NCI-H774 (cell line): ENCODE measurements at places on chromosomes 3 and 15.

DNA sequence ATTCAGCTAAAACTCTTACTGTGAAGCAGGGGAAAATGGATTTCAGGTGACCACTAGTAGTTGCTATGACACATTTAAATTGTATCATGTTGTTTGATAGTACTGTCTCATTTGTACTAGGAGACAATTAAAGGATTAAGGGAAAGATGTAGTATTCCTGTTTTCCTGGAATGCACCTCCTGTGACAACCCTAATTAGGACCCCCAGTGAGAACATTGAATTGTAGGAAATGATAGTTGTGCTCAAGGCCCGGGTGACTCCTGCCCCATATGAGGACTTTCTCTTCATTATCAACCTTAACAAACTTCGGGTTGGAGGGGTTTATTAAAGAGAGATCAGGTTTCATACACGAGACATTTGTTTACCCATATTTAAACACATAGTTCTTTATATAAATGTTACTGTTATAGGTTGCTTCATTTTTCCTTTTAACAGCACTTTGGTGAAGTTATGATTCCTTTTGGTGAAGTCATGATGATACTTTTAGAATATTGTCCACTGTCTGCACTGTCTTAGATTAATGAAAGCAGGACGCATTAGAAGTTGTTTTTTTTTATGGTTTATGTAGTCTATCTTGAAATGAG, 392.6 kb upstream of the NAALADL2 start:
- no peak for DNase-seq

DNA sequence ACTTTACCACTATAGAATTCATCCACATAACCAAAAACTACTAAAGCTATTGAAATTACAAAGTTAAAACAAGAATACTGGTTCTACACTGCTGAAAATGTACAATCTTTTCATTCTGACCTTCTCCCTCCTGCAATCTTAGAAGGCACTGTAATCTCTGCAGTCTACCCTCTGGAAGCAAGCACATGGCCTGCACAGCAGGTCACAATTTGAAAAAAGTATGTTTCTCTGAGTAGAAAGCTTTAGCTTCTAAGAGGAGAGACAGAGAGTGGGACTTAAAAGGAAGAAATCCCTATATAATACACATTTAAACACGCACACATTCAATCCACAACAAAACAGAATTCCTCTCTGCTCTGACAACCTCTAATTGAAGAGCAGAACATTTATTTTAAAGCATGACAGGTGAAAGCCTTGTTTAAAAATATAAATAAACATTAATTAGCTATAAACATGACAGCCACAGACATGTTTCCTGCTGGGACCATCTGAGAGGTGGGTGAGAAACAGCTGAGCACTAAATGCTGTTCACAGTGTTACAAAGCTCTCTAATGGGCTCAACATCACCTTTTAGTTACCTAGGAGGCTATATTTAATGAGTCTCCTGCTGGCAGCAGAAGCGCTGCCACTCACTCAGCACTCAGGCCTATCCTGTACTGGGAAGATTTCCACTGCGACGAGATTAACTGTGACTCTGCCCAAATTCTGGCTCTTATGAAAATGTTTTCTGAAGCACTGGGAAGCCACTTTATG, 447.4 kb downstream of the AGBL1 start:
- peak; percentile 59 for DNase-seq

GRCh38 chr3:189491831-189492230, 139.4 kb upstream of the TP63 start:
- no peak for DNase-seq

GRCh38 chr3:153273217-153273616, 111.2 kb downstream of the RAP2B start:
- no peak for DNase-seq

DNA sequence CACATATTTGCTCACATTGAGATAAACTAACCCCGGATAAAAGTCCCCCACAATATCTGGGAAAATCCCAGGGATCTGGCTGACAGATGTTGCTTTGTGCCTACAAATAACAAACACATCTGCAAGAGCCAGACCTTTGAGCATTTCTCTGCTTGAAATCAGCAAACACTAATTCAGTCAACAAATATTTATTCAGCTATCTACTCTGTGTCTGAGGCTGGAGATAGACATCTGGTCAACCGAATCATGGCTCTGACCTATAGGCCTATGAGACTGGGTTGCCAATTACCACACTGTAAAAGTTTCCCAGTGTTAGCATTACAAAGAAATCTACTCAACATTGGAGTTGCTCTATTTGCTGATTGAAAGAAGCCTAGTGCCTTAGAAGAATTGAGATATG, 201.1 kb upstream of the CADPS start:
- DNase-seq = peak; percentile 14

DNA sequence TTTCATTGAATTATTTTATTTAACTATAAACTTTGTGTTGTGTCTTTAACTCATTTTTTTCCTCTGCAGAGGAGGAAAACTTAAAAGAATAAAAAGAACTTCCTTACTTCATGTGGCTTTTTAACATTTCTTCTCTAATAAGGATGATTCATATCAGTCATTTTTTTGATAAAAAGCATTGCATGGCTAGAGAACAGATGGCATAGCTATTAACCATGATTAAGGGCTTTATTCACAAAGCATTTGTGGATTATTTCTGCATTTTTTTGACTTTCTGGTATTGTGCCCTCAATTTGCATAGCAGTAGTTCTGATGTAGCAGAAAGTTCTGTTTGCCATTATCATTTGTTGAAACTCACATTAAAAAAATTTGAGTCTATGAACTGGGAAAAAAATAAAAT, 540.8 kb downstream of the SI start:
- no peak for DNase-seq

DNA sequence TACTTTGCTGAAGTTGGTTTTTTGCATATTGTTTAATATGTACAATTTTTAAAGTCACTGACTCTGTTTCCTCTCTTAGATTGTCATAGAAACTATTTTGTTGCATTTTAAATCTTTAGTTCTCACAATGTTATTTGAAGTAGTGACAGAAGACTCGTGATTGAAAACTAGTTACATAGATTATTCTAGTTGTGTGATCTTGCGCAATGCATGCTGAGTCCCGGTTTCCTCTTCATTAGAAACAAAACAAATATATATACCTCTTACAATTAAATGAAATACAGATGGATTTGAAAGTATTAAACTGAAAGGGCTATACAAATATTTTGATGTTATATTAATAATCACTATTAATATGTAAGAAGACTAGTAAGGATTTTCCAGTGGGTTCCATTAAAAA, 333.0 kb downstream of the LPP start:
- no peak for DNase-seq

DNA sequence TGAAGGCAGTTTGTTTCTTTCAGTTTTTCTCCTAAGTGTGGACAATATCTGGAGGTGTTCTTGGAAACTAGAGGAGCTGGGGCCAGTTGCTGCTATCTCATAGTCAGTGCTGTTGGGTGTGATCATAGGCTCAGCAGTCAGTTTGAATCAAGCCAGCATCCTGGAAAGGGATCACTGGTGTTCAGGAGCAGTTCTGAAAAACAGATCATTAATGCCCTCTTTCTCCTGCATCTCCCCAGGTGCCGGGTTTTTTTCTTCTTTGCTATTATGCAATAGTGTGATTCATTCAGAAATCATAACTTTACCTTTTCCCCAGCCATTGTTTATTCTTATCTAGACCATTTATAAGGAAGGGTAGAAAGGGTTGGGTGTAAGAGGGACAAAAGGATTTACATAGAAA, 24.0 kb downstream of the LNP1 start:
- DNase-seq = no peak

GRCh38 chr3:143529018-143529478, 319.2 kb downstream of the SLC9A9 start:
- no peak for DNase-seq

DNA sequence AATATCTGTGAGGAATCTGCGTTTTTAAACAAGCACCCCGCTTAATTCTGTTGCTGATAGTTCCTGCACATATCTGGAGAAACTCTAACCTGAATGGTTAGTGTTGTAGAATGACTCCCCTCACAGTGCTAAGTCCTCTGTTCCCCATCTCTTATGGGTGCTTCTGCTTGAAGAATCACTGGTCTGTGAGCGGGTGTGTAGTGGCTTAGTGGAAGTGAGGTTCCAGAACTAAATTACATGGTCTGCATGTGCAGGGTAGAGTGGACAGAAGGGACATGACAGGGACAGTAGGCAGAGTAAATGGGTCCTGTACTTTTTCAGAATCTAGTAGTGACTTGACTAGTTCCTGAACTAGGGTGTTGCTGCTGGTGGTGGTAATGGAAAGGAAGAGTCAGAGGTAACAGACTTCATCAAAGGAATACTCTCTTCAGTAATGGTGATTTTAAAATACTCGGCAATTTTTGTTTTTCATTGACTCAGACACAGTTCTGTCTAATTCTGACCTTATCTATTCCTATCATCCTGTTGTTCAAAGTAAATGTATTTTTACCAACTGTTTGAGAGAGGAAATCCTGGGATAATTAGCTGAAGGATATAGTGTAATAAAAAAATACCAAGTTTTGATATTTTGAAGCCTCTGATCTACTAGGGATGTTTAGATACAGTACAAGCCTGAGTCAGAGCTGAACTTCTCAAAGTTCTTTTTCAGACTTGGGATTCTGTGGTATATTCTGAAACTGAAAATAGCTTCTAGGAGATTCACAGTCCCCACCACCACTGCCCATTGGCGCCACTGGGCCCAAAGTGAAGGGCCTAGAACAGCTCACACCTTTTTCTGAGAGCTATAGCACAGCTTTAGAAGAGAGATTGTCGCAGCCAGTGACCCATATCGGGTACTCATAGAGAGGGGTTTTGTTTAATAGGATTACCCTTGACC, 55.5 kb downstream of the FNDC3B start:
- no peak for DNase-seq

- DNase-seq = no peak
These were observed 225.6 kb upstream of the STRIT1 start for GRCh38 chr3:155519078-155519477.

DNA sequence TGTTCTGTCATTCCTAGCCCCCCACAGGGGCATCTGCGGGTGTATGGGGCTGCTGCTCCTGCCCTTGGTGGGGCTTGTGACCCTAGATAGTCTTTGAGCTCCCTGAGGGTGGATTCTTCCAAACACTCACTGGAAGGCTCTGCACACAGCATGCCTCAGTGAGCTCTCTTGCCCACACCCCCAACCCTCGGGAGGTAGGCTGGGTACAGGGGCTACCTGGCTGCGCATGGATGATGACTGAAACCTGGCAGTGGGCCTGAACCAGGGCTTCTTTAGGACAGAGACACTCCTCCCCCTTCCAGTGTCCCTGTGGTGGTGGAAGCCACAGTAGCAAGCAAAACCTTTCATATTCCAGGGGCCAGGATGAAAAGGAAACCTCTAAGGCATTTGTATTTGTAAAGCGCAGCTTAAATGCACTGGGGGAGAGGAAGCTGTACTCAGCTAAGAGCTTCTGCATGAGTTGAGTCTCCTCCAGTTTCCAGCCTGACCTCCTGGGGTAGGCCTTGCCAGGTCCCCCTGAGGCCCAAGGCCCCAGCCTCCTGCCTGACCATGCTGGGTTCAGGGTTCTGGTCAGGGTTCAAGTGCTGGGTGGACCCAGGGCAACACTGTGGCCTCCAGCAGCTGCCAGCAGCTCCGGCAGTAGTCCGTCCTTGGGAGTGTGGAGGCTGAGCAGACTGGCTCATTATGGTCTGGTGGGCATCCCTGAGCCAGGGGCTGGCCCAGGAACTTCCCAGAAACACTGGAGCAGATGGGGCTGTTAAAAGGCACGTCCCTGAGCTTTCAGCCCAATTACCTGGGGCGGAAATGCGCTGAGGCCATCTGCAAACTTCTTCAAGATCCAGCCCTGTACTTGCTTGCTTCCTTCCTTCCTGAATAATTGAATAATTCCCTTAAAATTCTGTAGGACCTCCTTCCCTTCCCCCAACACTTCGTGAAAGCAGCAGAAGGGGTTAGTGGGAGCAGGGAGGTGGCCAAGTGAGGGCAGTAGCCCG, 89.7 kb downstream of the HMG20A start:
- DNase-seq = no peak

- no peak for DNase-seq
These were observed 553.7 kb downstream of the PDCD6IP start for GRCh38 chr3:34351882-34352777.

GRCh38 chr3:31246293-31247062, 286.2 kb upstream of the STT3B start:
- no peak for DNase-seq

GRCh38 chr3:31373681-31374080, 159.0 kb upstream of the STT3B start:
- DNase-seq = no peak

DNA sequence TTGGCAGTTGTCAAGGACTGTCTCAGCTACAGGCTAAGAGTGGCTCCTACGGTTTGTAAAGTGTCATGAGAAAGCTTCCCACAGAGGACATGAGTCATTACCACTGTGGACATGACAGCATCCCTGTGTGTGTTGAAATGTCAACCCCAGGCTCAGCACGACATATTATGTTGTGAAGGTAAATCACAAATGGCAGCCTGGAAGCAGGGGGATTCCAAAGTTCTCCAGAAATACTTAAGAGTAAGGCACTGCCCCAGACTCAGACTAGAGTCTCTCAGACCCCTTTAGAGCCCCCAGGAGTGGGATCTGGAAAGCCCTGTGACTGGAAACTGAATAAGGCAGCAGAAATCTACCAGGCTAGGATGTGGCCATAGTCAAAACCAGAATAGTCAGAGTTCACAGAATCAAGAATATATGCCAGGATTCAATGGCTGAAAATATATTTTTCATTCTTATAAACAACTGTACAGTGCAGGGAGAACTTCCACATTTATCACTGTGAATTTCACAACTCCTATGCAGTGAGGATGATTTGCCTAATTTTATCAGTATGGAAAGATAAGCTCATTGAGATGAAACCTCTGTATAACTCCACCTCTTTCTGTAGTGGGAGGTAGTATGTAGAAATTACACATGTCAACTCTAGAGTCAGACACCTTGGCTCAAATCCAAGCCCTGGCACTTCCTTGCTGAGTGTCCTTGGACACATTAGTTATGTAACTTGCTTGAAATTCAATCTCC, 237.1 kb upstream of the CFAP20DC start:
- no peak for DNase-seq

GRCh38 chr3:36124118-36124796, 256.0 kb upstream of the STAC start:
- DNase-seq = no peak
